ENCODE measurements at places on chromosomes 11 and 22. TPM values are rescaled to one million over a fixed set of nuclear protein-coding genes. Genes with fewer than 3 reads are reported as not detected.

PATE3 gene
- not detected for total RNA-seq

GRCh38 chr22:48256776-48257684 is 1494.6 kb downstream of the TBC1D22A start:
- H3K36me3 ChIP-seq: no peaks in the 10 kb centered on the region
- H3K27ac ChIP-seq: no peak overlapping the region
- DNase-seq: no peak
- no peak overlapping the region for H3K4me3 ChIP-seq
- H3K4me1 ChIP-seq: no peaks in the 10 kb centered on the region

PATE1 gene
- total RNA-seq: not detected

DNA sequence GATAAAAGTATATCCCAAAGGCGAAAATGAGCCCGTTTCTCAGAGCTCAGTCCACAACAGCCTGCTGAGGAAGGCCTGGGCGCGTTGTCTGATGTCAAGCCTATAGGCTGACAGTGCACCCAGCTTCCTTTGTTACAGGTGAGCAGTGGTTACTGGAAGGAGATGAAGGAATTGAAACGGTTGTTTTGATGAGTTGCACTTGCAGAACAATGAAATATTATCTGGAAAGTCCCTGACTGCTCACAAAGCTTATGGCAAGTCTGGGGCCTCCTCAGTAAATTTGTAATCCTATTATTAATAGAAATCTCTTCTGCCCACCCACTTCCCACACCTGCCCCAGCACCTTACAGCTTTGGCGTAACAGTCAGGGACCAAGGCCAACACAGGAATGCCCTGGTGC is 77.8 kb downstream of the C11orf91 start:
- no peaks in the 10 kb centered on the region for H3K4me1 ChIP-seq
- no peak overlapping the region for H3K27ac ChIP-seq
- H3K36me3 ChIP-seq: no peaks in the 10 kb centered on the region
- peak; percentile 10 for DNase-seq
- H3K4me3 ChIP-seq: no peak overlapping the region

DNA sequence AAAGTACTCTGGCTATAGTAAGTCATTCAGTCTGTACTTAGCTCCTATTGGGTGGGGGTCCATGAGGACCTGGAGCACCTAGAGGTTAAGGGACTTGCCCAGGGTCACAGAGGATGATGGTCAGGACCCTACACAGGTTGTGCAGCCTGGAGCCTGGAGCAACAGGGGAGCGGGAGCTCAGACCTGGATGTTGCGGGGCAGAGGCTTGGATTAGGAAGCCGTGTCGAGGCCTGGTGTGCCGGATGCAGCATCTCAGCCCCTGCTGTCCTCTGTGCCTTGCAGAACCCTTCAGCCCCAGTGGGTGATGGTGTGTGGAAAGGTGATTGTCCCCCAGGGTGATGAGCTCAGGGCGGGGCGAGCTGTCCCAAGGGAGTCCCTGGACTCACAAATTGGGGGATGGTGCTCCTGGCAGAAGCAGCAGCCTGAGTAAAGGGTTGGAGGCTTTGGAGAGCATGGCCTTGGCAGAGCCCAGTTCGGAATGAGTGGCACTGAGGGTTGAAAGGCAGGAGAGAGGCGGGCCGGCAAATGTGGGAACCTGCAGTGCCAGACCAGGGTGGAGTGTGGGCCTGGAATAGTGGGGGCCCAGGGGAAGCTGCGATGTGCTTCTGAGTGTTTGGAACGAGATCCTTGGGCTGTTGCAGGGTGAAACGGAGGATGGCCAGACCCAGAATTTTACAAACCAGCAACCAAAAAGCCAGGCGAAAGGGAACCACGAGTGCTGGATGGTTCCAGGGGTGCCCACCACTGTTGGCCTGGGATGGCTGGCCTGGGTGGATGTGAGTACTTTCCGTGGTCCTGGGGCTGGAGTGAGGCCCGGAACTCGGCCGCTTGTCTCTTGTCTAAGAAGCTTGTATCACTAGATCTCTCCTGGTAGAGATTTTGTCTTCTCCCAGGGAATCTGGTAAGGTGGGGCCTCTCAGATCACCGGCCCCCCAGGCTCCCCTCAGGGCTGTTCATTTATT is 2.9 kb downstream of the TPCN2 start:
- no peak overlapping the region for H3K27ac ChIP-seq
- peaks cover 4% of the 10 kb centered on the region for H3K36me3 ChIP-seq

GRCh38 chr11:125542709-125543108 is 26.6 kb upstream of the EI24 start:
- no peak overlapping the region for H3K4me3 ChIP-seq
- H3K4me1 ChIP-seq: no peaks in the 10 kb centered on the region

DEPDC7 gene
- 0.86 TPM for total RNA-seq

POU2AF1 gene
- total RNA-seq: 28.3 TPM

DNA sequence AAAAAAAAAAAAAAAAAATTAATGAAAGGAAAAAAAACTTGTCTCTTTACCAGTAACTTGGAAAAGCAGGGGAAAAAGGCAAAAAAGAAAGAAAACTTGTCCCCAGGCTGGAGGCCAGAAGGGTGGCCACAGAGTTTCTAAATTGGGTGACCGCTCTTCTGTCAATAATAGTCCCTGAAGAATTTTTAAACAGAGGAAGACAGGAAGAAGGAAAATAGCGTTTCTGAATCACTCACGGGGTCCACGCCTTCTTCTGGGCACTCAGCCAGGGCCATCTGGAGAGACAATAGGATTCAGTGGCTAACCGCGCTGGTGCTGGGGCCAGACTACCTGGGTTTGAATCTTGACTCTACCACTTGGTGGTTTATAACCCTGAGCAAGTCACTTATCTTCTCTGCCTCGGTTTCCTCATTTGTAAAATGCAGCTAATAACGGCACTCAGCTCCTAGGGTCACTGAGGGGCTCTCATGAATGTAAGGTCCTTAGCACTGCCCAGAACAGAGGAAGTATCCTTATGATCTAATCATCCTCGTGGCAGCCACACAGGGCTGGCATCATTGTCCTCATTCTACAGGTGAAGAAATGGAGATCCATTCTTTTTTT is 7.0 kb downstream of the C11orf86 start:
- peaks cover 4% of the 10 kb centered on the region for H3K4me1 ChIP-seq
- H3K27ac ChIP-seq: no peak overlapping the region
- peak; percentile 48 for DNase-seq

GRCh38 chr11:122140500-122140899 is 24.5 kb upstream of the BLID start:
- no peak overlapping the region for H3K4me3 ChIP-seq
- H3K27ac ChIP-seq: no peak overlapping the region
- no peaks in the 10 kb centered on the region for H3K36me3 ChIP-seq
- H3K27me3 ChIP-seq: no peaks in the 10 kb centered on the region
- H3K4me1 ChIP-seq: no peaks in the 10 kb centered on the region

- H3K27ac ChIP-seq: no peak overlapping the region
- H3K4me1 ChIP-seq: peaks cover 10% of the 10 kb centered on the region
- H3K27me3 ChIP-seq: no peaks in the 10 kb centered on the region
- H3K4me3 ChIP-seq: no peak overlapping the region
- peaks cover 5% of the 10 kb centered on the region for H3K36me3 ChIP-seq
- DNase-seq: no peak
Observed at GRCh38 chr22:17845327-17845726, 71.1 kb upstream of the BID start.

GRCh38 chr11:71240865-71241691 is 11.3 kb downstream of the SHANK2 start:
- DNase-seq: no peak
- peaks cover 2% of the 10 kb centered on the region for H3K4me1 ChIP-seq
- H3K27me3 ChIP-seq: peaks cover 13% of the 10 kb centered on the region
- no peak overlapping the region for H3K4me3 ChIP-seq
- no peak overlapping the region for H3K27ac ChIP-seq
- no peaks in the 10 kb centered on the region for H3K36me3 ChIP-seq

PYGM gene
- 1.6 TPM for total RNA-seq

GRCh38 chr11:79414041-79414440 is 26.8 kb downstream of the TENM4 start:
- DNase-seq: no peak
- H3K27me3 ChIP-seq: peaks cover 3% of the 10 kb centered on the region

DNA sequence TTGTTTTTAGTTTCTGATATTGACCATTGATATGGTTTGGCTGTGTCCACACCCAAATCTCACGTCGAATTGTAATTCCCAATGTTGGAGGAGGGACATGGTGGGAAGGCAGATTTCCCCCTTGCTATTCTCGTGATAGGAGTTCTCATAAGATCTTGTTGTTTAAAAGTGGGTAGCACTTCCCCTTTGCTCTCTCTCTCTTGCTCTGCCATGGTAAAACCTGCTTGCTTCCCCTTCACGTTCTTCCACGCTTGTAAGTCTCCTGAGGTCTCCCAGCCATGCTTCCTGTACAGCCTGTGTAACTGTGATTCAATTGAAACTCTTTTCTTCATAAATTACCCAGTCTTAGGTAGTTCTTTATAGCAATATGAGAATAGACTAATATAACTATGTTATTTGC is 203.6 kb upstream of the CHORDC1 start:
- no peak overlapping the region for H3K27ac ChIP-seq
- DNase-seq: no peak
- H3K4me1 ChIP-seq: no peaks in the 10 kb centered on the region
- H3K4me3 ChIP-seq: no peak overlapping the region
- no peaks in the 10 kb centered on the region for H3K36me3 ChIP-seq

DNA sequence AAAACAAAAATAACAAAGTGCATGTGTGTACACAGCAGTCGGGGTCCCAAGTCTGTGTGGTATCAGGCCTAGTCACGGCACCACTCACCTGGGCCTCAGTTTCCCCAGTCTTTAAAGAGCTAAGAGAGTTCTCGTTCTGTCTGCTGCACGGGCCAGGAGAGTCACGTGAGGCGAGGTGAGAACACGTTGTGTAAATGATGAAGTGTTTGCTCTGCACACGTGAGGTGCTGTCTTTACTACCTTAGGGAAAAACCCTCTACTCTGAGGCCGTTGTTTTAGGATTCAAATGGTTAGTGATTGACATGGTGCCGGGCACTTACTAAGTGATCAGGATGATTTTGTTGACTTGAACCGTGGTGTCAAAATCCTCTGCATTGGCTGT is 86.5 kb upstream of the PPARA start:
- H3K4me1 ChIP-seq: peaks cover 30% of the 10 kb centered on the region
- no peak overlapping the region for H3K27ac ChIP-seq
- H3K36me3 ChIP-seq: no peaks in the 10 kb centered on the region
- H3K4me3 ChIP-seq: no peak overlapping the region
- no peak for DNase-seq
- no peaks in the 10 kb centered on the region for H3K27me3 ChIP-seq

GRCh38 chr22:43740587-43741270 is 71.4 kb downstream of the EFCAB6 start:
- H3K27ac ChIP-seq: no peak overlapping the region
- no peak for DNase-seq
- H3K4me3 ChIP-seq: no peak overlapping the region
- H3K4me1 ChIP-seq: no peaks in the 10 kb centered on the region

- no peaks in the 10 kb centered on the region for H3K36me3 ChIP-seq
- no peak overlapping the region for H3K4me3 ChIP-seq
- peaks cover 2% of the 10 kb centered on the region for H3K4me1 ChIP-seq
- no peak overlapping the region for H3K27ac ChIP-seq
- peaks cover 33% of the 10 kb centered on the region for H3K27me3 ChIP-seq
Observed at GRCh38 chr22:44592126-44592823, 94.2 kb upstream of the RTL6 start.

DNA sequence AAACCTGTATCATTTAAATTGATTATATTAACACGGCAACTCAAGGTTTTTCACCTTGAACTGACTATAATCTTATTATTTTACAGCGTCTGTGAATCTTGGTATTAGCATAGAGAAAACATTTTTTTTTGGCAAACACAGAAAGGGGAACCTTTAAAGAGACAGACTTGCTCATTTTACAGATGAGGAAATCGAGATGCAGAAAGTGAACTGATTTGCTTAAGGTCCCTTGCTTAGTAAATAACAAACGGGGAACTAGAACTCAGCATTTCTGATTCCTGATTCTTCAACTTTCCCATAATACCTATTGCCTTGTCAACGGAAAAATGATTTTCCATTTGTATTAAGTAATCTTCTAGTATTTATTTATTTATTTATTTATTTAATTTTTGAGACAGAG is 33.2 kb upstream of the CECR2 start:
- no peak for DNase-seq
- H3K4me3 ChIP-seq: no peak overlapping the region
- no peaks in the 10 kb centered on the region for H3K36me3 ChIP-seq
- H3K27ac ChIP-seq: no peak overlapping the region
